GOT3 (cell line): ENCODE measurements at places on chromosomes 5 and 9.

- no peak for DNase-seq
These were observed 7.0 kb downstream of the PDE6A start for GRCh38 chr5:149937610-149938009.

GRCh38 chr9:3497401-3497800 lies 28.4 kb downstream of the RFX3 start:
- DNase-seq: no peak

DNA sequence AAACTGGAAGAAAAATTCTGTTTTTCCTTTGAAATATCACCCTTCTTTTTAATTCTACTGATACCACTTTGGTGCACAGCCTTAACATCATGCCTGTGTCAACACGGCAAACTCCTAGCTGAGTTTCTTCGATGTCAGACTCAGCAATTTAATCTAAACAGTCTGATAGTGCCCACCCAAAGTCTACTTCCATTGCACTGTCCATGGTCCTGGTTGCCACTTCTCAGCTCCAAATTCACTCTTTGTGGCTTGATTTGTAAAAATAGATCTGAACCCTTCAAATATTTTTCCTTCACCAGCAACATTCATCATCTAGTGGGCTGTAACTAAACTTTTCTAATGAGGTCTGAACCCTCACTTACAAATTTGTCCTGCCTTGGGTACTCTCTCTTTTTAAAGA lies 107.8 kb downstream of the NUDT12 start:
- DNase-seq: no peak

- no peak for DNase-seq
These were observed 531.3 kb downstream of the NTRK2 start for GRCh38 chr9:85200726-85201404.

DNA sequence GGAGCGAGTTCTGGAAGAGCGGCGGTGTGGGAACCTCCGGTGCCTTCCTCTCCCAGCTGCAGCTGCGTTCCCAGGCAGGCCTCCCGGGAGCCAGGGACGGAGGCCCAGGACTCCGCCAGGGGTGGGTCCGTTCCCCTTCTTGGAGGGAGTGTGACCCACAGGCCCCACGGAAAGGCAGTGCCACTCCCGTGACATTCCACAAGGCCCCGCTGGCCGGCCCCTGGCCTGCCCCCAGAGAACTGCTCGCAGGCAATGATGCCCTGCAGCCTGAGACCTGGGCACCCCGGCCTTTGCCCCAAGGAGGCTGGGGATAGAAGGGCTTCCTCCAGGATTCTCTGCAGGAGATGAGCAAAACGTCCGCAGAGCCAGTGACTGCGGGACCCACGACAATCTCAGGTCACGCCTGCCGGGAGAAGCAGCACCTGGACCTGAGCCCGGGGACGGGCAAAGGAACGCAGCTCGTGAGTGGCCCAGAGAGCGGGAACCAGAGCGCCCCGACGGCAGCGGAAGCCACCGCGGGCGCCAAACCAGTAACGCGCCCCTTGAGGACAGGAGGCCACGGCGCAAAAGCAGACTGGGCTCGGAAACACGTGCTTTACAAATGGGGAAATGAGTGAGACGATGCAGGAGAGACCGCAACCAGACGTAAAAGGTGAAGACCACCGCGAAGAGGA lies 9.3 kb downstream of the OBP2B start:
- no peak for DNase-seq

- no peak for DNase-seq
These were observed 19.4 kb downstream of the OR2Y1 start for GRCh38 chr5:180720486-180720885.
